ENCODE measurements at places on chromosomes 3 and 15.

GRCh38 chr3:195900436-195901355 lies 7.7 kb downstream of the TNK2 start:
- no peak for DNase-seq

DNA sequence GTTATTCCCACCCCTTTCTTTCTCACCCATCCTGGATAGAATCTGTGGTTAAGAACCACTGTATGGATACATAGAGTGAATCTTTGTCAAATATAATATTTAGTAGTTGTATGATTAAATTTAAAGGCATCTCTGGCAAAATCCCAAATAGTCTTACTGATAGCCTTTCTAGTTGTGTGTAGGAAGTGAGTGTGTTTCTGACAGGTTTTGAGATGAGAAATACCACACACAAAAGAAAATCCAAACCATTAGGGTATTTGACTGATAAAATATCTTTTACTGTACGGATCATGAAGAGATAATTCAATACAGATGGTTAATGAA lies 44.7 kb upstream of the PLCL2 start:
- no peak for DNase-seq

DNA sequence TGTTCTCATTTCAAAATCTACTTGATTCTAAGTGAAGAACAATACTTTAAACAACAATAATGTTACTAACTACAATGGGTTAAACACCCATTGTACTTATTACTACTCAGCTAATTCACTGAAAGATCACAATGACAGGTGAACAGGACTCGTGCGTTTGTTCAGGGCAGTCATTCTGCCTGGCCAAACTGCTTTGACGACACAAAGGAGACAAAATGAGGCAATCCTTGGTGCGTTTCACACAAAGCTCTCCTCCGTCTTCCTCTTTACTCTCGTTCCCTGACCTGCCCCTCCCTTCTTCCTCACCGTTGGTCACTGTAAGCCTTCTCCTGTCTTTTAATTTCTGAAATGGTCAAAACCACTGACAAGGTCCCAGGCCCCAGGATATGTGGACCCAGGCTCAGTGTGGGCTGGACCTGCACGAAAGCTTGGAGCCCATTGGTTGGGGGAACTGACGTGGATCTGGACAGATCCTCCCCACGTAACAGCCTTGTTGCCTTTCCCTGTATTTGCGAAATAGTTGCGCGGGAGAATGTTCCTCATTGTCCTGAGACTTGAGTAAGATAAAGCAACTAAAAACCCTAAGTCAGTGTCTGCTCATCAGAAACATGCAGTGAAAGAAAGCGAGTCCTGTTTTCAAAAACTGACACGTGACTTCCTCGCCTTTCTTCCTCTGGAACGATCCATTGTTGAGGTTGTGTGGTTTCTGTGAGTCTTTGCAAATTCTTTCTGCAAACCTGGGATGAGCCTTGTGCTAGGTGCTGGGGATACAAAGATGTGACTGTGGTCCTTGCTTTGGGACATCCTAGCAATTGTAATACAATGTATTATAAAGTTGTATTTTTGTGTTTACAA lies 147.1 kb upstream of the RGMA start:
- DNase-seq = peak; percentile 57

DNA sequence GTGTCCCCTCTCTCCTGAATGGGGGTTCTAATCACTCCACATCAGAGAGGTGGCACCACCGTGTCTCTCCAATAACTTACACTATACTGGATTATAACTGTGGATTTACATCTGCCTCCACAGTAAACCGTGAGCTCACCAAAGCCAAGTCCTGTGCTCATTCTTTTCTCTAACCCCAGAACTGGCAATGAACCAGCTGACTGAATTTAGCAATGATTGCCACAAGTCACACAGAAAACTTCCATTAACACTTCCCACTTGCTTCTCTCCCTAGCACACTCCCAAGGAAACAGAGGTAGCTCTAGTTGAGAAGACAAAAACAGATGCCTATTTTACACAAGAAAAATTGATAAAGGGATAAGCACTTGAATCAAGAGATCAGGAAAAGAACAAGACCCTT lies 361.3 kb downstream of the ULK4 start:
- no peak for DNase-seq

DNA sequence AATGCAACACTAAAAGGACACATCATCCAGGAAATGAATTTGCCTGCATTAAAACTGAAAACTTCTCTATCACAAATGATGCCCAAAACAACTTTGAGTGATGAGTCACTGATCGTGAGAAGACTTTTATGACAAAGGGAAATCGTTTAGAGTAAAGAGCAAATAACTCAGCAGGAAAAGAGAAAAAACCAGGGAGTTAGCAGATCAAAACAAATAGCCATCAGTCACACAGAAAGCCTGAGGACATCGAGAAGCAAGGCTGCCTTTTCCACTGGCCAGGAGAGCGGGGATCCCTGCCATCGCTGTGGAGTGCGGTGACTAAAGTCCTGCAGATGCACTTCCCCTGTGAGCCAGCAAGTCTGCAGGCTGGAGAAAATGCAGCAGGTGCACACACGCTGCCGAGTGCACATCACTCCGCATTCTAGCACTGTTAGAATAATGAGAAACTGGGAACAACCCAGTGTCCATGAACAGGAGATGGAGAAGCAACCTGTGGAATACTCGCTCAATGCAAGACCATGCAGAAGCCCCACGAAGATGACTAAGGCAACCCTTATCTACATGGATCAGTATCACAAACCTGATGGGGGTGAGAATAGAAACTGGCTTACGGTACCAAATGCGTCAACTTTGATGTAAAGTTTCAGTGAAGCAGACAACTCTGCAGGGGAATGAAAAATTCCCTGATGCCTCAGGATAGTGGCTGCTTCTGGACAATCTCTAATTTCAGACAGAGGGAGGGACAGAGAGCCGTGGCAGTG lies 86.4 kb downstream of the NSMCE3 start:
- DNase-seq = no peak

Measured in H7 (cell line).